RWPE1 (cell line): ENCODE measurements at places on chromosomes 2 and 18.

GRCh38 chr2:231966886-231967285 lies 5.4 kb downstream of the DIS3L2 start:
- no peak for DNase-seq

DNA sequence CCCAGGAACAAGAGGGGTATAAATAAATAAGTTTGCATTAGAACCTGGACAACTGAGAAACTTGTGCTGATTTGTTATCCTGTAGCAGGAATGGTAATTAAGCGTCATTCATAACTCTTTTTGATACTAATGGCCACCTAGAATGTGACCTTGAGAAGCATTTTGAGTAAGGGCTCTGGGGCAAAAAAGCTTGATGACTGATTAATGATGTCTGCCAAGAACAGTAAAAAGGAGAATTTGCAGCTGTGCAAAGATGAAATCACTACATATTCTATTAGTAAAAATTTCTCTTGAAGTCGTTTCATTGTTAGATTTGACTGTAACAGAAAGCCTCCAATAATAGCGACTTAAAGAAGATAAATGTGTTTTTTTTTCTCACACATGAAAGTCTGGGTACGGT lies 157.7 kb downstream of the PRKCE start:
- no peak for DNase-seq

DNA sequence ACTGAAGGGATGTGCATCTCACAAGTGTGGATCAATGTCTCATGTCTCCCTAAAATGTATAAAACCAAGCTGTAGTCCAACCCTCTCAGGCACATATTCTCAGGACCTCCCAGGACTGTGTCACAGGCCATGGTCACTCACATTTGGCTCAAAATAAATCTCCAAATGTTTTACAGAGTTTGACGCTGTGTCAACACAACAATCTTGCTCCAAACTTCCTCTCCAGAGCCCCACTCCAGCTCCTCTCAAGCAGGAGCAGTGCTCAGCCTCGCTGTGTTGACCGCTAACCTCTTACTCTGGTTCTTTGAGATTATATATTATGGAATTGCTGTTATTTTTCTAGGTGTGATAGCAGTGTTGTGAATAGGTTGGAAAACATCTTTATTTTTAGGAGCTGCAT lies 56.2 kb downstream of the CYP27C1 start:
- DNase-seq = no peak

- no peak for DNase-seq
Observed at GRCh38 chr2:25421289-25421688, 79.6 kb upstream of the DNMT3A start.

DNA sequence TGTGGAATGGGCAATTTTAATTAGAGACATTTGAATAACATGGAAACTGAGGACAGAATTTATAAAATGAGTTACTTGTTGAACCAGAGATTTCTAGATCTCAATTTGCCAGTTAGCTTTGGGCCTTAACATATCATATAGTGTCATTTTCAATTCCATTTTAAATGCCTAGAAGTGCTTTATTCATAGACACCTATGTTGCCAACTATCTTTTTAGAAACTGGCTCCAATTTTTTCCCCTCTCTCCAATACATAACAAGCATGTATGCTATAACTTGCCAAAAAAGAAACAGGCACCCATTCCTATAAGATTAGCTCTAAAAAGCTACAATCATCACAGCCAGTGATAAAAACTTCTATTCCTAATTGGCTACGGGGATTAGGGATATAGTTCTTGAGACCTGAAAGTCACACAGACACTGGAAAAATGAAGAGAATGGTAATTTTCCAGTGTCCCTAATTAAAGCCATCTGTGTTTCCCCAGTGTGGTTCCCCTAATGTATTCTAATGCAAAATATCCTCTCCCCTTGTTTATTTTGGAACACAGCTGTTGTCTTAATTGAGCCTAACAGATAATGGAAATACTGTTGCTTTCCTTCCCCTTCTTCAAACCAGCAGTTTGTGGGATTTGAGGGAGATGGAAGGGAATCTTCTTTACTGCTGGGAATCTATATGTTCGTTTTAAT lies 205.5 kb upstream of the FSHR start:
- no peak for DNase-seq
